ENCODE measurements at places on chromosomes 5 and 9. TPM values are rescaled to one million over a fixed set of nuclear protein-coding genes. Genes with fewer than 3 reads are reported as not detected.

DNA sequence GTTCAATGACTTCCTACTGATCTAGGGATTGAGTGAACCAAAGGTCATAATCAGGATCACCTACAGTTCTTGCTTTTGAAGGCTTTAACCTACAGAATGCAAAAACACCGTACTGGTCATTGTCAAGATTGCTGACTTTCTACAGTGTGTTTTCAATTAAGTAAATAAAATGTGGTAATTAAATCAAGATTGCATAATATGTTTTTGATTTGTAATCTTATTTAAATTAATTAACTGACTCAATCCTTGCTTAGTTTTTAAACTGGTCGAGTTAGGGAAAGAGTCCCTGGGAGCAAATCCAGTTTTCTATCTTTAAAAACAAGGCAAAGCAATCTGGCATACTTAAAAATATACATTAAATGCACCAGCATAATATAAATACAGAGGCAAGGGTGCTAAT, 125.9 kb downstream of the NFIB start:
- no peak for DNase-seq

DNA sequence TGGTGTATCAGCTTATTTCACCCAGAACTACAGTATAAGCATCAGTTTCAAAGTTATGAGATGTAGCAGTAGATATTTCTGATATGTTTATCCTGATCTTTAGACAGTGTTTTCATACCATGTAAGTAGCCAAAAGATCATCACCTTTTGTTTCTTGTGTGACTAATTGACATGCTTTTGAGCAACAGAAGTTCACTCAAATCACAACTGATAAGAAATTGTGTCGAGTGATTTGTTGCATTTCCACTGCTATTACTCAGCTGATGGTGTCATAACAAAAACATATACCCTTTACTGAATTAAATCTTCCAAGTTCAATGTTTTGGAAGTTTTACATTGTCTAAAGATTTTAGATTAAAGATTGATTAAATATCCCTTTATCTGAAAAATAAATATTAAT, 324.5 kb downstream of the TUSC1 start:
- no peak for DNase-seq

DNA sequence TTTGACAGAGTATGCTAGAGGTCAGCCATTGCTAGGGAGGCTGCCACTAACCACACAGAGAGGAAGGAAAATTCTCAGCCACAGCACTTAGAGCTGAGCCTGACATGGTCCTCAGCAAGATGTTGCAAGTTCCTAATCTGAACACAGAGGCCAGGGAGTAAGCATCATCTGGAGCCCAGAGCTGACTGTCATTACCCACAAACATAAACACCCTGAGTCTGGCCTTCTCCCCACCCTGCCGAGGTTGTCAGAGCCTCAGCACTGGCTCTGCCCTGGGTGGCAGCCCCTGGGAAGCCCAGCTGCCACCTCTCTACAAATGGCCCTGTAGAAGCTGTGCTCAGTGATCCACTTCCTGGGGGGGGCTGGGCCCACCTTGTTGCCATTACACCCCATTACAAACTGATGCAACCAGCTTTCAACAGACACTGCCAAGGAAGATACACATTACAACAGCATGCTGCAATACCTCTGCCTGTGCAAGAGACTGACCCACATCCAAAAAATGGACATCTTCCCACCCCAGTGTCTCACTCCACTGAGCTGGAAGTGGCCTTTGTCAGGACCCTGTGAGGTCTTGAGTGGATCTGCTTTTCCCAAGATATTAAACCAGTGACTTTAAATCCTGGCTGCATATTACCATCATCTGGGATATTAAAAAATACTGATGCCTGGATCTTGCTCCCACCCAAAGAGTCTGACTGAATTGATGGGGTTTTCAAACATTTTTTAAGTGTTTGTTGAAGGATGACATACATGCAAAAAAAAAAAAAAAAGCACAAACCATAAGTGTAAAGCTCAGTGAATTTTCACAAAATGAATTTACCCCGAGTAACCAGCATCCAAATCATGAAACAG, 33.0 kb downstream of the IRF1 start:
- peak; percentile 81 for DNase-seq

PTGDS gene
- 27.6 TPM for total RNA-seq

IFNA4 gene
- total RNA-seq = not detected

ZBTB5 gene
- total RNA-seq = 9.3 TPM

UGT3A2 gene
- total RNA-seq = not detected

SMAD5 gene
- 88.7 TPM for total RNA-seq

MYO10 gene
- total RNA-seq = 37.1 TPM

All from fibroblast of the aortic adventitia (primary cell).